ENCODE measurements at places on chromosomes 5 and 9. TPM values are rescaled to one million over a fixed set of nuclear protein-coding genes. Genes with fewer than 3 reads are reported as not detected.

SPINK7 gene
- 0.43 TPM for polyA plus RNA-seq

PAPPA gene
- polyA plus RNA-seq: 0.27 TPM

GGTA1 gene
- polyA plus RNA-seq: 7.0 TPM

ADRB2 gene
- 1.5 TPM for polyA plus RNA-seq

DNAJC18 gene
- polyA plus RNA-seq: 3.8 TPM

ZNF618 gene
- polyA plus RNA-seq: 0.81 TPM

F2R gene
- polyA plus RNA-seq: 2.4 TPM

PCDHA11 gene
- polyA plus RNA-seq: not detected

SMAD5 gene
- 7.3 TPM for polyA plus RNA-seq

All from small intestine (tissue), 16 donors.